ENCODE measurements at places on chromosomes 6 and 20. TPM values are rescaled to one million over a fixed set of nuclear protein-coding genes. Genes with fewer than 3 reads are reported as not detected.

GRCh38 chr6:118746145-118746824 is 94.9 kb upstream of the CEP85L start:
- no peak overlapping the region for H3K4me3 ChIP-seq
- H3K27ac ChIP-seq = no peak overlapping the region
- H3K27me3 ChIP-seq = no peaks in the 10 kb centered on the region

GRCh38 chr6:36245572-36246061 is 24.2 kb upstream of the PNPLA1 start:
- H3K27ac ChIP-seq = no peak overlapping the region
- peaks cover 13% of the 10 kb centered on the region for H3K4me1 ChIP-seq
- H3K4me3 ChIP-seq = no peak overlapping the region
- peak; percentile 49 for DNase-seq
- H3K36me3 ChIP-seq = no peaks in the 10 kb centered on the region
- H3K27me3 ChIP-seq = peaks cover 10% of the 10 kb centered on the region

- no peak for DNase-seq
- H3K27ac ChIP-seq = no peak overlapping the region
- H3K27me3 ChIP-seq = no peaks in the 10 kb centered on the region
Measured at GRCh38 chr6:111646942-111647341, 41.3 kb upstream of the TRAF3IP2 start.

DNA sequence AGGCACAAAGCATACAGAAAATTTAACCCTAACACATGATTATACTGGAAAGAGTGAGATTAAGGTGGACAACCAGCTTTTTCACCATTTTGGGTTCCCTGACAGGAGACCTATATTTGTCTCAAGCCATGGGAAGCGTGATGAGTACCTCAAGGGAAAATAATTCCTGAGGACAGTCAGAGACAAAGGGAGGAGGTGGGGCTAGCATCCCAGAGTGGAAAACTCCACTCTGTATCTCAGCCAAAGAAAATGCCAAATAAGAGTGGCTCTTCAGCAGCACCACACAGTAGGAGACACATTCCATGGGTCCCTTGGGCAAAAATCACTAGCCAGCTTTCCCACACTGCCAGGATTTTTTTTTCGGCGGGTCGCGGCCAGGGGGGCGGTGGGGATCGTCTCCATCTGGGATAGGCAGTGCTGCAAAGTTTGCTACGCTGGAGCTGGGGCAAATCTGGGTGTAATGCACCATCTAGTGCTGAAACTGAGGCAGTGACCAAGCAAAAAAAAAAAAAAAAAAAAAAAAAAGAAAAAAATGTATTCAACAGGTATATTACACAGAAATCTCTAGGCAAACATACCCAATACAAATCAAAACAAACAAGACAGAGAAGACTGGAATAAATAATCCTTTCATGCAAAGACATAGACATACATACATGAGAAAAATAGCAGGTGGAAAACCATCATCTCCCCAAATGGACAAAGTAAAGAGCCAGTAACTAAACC is 77.3 kb upstream of the SLC35F1 start:
- H3K27ac ChIP-seq = no peak overlapping the region
- no peak overlapping the region for H3K4me3 ChIP-seq
- no peaks in the 10 kb centered on the region for H3K4me1 ChIP-seq
- H3K27me3 ChIP-seq = peaks cover 14% of the 10 kb centered on the region
- DNase-seq = no peak

- H3K27ac ChIP-seq = no peak within 1 kb of the TSS
- peak within 1 kb of the TSS; percentile 41 for H3K4me3 ChIP-seq
- peaks cover 52% of the 10 kb centered on the region for H3K27me3 ChIP-seq
- DNase-seq = no peak
- no peaks in the 10 kb centered on the region for H3K36me3 ChIP-seq
Measured at GRCh38 chr6:17392978-17393891, at the start of gene CAP2. CAP2 (plus strand) TSS chr6:17393595; CDS start chr6:17421556, 27,961 bp downstream.

GRCh38 chr6:125346201-125346925 is 44.6 kb upstream of the HDDC2 start:
- H3K36me3 ChIP-seq = no peaks in the 10 kb centered on the region
- peaks cover 8% of the 10 kb centered on the region for H3K27me3 ChIP-seq
- no peak overlapping the region for H3K27ac ChIP-seq
- no peaks in the 10 kb centered on the region for H3K4me1 ChIP-seq
- no peak for DNase-seq

DNA sequence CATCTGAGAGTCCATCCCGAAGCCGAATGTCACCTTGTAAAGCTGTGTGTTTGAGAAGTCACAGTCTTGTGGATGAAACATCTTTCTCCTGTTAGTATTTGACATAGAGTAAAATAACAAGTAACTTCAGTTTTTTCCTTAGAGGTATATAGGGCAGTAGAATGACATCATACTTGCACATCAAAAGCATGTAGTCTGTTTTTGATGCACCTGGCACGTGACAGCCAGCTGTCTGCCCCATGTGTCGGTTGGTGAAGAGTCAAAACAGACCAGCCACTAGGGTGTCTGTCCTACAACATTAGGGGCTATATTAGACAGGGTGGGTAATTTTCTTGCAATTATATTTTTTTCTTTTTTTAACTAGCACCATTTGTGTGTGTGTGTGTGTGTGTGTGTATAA is 70.2 kb downstream of the SNX9 start:
- H3K27me3 ChIP-seq = no peaks in the 10 kb centered on the region
- no peak overlapping the region for H3K27ac ChIP-seq
- H3K4me3 ChIP-seq = no peak overlapping the region
- H3K36me3 ChIP-seq = peaks cover 14% of the 10 kb centered on the region
- DNase-seq = no peak
- peaks cover 27% of the 10 kb centered on the region for H3K4me1 ChIP-seq

DNA sequence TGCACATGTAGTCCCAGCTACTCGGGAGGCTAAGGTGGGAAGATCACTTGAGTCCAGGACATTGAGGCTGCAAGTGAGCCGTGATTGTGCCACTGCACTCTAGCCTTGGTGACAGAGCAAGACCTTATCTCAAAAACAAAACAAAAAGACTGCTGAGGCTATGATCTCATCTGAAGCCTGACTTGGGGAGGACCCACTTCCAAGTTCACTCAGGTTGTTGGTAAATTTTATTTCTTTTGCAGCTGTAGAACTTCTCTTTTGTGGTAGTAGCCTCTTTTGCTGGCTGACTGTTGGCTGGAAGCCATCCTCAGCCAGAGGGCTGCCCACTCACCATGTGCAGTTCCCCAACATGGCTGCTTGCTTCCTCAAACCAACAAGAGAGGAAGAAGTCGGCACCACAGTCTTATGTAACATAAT is 36.8 kb upstream of the ME1 start:
- no peak overlapping the region for H3K27ac ChIP-seq
- peaks cover 6% of the 10 kb centered on the region for H3K27me3 ChIP-seq
- no peak for DNase-seq
- no peaks in the 10 kb centered on the region for H3K4me1 ChIP-seq
- H3K36me3 ChIP-seq = no peaks in the 10 kb centered on the region

DNA sequence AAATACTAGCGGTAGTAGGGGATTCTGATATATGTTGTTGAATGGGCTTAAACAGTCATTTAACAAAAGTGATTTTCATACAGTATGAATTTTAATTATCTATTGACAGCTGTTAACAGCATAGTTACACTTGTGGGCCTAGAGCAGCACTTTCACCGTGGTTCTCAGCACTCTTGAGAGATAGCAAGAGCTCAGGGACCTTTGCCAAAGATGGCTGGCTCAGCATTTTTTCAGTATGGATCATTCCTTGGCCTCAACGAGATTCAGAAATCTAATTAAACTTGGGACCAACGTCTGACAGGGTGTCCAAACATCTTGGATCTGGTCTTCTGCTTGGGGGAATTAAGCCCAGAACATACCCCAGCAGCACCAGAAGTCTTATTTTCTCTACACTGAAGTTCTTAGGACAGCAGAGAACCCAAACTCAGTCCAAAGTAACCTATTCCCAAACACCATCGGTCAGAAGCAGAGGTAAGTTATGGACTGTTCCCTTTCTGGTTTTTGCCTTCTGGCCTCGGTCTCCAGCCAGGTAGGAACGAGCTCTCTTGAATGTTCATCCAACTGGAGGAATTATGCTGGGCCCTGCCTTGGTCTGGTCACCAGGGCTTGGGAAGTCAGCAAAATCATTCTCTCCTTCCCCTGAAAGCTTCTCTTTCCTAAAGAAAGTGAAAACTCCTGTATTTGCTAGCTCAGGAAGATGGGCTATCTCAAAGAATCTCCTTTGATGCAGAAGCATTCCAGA is 25.7 kb downstream of the PRPH2 start:
- H3K36me3 ChIP-seq = peaks cover 13% of the 10 kb centered on the region
- no peak overlapping the region for H3K27ac ChIP-seq
- no peaks in the 10 kb centered on the region for H3K27me3 ChIP-seq

- peaks cover 11% of the 10 kb centered on the region for H3K4me1 ChIP-seq
- no peak for DNase-seq
Measured at GRCh38 chr20:49854190-49854875, 41.7 kb downstream of the SLC9A8 start.

Gene EYS
- not detected for total RNA-seq

Gene ARMC2
- total RNA-seq = 12.2 TPM

Gene TBXT
- not detected for total RNA-seq

Gene COQ3
- total RNA-seq = 7.9 TPM

Gene HLA-DOA
- total RNA-seq = 8.3 TPM

Data from activated naive CD8-positive, alpha-beta T cell treated with anti-CD3 and anti-CD28 coated beads, Interleukin-2, amount 10 ng/mL, durations not matched to agents 7 days and 5 days (primary cell).